Fibroblast of gingiva (primary cell): ENCODE measurements at places on chromosomes 6 and 20.
A peak's percentile ranks its signal among the peaks of the same experiment; 100 is the strongest.

DNA sequence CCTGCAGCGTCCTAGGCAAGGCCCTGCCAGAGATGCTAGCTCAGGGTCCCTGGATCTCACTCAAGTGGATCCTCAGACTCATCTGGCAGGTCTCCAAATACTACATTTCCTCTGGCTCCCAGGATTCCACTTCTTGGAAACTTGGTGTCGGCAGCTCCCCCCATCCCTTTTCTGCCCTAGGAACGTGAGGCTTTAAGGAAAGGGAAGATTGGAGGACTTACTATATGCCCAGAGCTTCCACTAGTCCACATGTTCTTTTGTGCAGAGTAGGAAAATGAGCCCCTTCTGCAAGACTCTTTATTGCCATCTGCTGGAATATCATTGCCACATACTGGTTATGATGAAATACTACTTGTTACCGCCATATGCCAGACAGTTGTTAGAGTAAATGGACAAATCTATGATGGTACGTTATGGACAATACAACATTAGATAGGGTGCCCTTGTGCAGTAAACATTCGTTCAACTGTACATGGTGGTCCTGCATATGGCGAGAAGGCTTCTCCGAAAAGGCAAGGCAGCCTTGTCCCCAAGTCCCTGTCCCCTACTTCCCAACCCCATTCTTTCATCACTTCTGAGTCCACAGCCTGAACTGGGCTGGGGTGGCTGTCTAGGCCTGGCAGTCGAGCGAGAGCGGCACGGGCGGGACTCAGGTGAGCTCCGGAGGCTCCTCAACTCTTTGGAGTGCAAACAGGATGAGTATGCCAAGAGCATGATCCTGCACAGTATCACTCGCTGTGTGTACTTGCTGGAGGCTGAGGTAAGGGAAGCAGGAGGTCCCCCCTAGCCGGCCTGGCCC lies 780 bp downstream of the ARMC12 start:
- DNase-seq: peak; percentile 82

DNA sequence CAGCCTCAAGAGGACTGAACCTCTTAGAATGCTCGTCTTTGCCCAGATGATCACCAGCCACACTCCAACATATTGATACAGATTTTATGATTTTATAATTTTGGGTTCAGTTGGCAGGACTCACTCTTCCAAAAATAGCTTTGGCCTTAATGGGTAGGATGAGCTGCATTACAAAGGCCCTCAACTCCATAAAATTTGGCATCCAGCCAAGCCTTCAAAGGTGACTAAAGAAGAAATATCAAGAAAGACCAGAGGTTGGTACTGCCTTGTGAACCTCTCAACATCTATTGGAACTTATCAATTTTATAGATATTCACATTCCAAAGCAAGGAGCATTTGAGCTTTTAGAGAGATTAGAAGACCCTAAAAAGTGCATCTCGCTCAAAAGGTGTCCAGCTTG lies 48.4 kb upstream of the SNAP25 start:
- no peak for DNase-seq

- DNase-seq: no peak
These were observed 34.3 kb upstream of the FOXC1 start for GRCh38 chr6:1575210-1576041.

GRCh38 chr20:4256874-4257273 lies 241.5 kb upstream of the RNF24 start:
- DNase-seq: no peak

DNA sequence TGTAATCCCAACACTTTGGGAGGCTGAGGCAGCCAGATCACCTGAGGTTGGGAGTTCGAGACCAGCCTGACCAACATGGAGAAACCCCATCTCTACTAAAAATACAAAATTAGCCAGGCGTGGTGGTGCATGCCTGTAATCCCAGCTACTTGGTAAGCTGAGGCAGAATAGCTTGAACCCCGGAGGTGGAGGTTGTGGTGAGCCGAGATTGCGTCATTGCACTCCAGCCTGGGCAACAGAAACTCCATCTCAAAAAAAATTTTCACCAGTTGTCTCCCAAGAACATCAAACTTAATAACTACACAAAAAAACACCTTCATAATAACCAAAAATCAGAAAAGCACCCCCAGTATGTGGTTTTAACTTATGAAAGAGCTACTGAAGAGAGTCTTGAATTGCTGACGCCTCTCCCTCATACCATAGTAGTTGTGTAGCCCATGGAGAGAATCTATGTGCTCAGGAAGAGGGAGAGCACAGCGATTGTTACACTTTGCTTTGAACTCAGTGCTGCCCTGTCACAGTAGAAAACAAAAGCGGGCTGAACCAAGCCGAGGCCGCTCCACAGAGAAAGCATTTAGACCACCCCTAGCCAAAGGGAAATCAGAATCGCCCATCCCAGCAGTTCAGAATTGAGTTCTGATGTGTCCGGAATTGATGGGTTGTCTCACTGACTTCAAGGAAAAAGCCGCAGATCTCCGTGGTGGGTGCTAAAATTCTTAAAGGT lies 42.0 kb upstream of the GMPR start:
- no peak for DNase-seq

- DNase-seq: peak; percentile 62
These were observed 121.1 kb upstream of the HDGFL1 start for GRCh38 chr6:22448291-22448711.

DNA sequence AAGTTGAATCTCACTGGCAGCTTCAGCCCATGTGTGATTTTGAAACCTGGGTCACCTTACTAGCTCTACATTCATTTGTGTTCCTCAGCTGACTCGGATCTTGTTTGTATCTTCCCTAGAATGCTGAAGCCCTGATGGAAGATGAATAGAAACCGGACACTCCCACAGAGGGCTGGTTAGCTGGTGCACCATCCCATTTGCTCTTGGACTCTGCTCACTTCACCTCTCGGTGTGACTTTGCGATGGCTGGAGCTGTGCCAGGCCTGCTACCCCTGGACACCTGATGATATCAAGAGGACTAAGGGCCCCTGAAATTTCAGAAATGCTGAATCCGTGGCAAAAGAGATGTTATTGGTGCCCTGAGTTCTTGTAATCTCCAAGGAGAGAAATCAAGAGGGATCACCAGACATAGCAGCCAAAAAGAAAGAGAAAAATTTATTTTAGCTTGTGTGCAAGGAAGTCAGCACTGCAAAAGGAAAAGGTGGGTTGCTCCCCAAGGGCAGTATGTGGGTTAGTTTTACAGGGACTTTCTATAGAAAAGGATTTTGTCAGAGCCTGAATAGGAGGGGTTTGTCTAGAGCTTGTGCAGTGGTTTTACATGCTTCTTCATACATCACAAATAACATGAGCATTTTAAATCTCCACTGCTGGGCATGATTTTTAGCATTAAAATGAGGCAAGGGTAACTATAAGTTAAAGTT lies 426.3 kb upstream of the NOX3 start:
- DNase-seq: no peak

DNA sequence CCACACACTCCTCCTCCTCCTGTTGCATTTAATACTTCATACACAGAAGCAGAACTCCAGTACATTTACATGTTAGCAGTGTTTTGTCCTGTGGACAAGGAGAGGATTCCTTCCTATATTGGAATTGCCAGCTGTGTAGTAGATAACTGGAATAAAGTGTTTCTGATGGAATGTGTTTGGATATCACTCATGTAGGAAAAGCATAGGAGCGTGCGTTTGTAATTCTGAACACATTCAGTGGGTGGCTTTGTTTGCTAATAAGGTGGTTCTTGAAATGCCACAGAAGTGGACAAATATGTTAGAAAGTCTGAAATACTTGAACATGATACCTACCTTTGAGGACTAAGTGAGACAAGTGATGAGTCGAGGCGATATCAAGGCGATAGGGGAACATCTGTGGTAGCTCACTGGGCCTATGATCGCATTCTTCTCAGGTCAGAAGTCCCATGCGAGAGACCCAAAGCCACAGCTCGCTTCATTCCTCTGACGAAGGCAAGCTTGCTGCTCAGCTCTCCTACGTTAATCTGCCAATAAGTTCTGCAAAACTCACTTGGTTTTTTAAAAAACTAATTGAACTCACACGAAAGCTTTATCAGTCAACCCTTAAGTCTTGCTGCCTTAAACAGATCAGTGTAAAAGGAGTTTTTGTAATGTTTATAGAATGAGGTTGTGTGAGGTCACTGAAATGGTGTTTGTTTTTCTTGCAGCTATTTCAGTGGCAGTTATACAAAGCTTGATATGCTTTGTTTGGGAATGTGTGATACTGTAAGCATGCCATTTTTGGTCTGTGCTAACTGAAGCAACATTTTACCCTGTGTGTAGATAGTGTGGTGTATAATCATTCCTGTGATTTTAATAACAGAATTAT lies 159.9 kb downstream of the SOX4 start:
- peak; percentile 73 for DNase-seq

DNA sequence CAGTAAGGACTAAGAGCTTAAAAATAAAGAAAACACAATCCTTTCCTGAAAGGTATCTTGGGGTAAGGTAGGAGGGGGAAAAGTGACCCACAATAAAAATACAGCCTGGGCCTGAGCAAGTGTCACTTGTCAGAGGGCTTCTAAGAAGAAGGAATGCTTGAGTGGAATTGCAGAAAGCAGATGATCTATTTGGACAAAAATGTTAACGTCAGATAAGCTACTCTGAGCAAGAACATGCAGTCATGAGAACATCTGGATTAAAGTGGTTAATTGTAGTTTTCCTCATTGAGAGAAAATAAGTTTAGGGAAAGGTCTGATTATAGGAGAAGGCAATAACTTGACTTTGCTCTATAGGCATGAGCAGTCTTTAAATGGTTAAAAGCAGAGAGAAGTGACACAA lies 581.9 kb downstream of the HTR1B start:
- no peak for DNase-seq

GRCh38 chr6:136647363-136647852 lies 97.2 kb upstream of the MAP7 start:
- DNase-seq: peak; percentile 80

- peak; percentile 44 for DNase-seq
These were observed 71.8 kb downstream of the FOXF2 start for GRCh38 chr6:1461207-1461606.

DNA sequence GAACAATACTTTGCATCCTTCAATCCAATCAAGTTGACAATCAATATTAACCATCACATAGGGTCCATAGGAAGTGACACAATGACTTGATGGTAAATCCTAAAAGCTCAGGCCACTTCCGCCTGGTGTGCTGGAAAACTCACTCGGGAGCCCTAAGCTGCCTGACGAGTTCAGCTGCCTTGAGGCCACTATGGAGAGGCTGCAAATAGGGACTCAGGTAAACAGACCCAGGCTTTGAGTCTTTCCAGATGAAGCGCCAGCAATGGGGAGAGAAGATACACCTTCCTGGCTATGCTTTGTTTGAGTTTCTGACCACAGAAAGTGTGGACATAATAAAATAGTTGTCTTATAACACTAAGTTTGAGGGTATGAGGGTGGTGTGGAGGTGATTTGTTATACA lies 112.6 kb downstream of the GPR63 start:
- DNase-seq: no peak

DNA sequence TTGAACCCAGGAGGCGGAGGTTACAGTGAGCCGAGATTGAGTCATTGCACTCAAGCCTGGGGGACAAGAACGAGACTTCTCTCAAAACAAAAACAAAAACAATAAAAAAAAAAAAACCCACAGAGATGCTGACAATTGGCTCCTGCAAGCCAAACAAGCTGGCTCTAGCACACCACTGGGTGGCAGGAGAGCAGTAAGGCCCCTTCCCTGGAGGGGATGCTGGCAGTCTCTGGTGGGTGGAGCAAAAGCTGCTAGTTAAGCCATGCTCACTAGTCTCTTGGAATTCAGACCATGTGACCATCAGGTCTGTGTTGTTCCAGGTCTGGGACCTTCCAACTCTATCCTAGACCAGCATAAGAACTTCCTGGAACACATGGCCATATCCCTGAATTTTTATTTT lies 18.9 kb upstream of the DSN1 start:
- peak; percentile 61 for DNase-seq

GRCh38 chr6:153090241-153090930 lies 40.7 kb downstream of the RGS17 start:
- peak; percentile 75 for DNase-seq

DNA sequence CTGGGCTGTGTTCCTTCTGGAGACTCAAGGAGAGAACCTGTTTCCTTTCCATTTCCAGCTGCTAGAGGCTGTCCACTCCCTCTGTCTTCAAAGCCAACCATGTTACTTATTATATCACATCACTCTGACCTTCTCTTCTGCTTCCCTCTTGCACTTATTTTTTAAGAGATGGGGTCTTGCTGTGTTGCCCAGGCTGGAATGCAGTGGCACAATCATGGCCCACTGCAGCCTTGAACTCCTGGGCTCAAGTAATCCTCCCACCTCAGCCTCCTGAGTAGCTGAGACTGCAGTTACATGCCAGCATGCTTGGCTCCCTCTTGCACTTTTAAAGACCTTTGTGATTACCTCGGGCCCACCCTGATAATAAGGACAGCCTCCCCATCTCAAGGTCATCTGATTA lies 160.0 kb upstream of the DTNBP1 start:
- no peak for DNase-seq

GRCh38 chr6:28600245-28600644 lies 74.6 kb downstream of the GPX5 start:
- no peak for DNase-seq

DNA sequence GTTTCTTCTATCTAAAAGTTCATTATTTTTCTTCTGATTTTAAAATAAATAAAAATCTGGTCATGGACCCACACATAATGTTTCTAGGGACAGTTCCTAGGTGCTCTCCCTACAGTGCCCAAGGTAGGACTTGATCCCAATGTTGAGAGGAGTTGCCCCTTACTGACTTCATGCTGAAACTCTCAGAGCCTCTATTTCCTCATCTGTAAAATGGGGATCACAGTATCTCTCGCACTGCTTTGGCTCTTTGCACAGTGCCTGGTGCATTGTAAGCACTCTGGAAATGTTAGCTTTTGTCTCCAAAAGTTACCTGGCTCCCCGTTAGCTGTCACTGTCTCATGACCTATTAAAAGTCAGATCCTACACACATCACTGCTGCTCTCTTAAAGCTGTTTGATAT lies 205.5 kb downstream of the TSHZ2 start:
- no peak for DNase-seq
